ENCODE measurements at places on chromosomes 5 and 9.

DNA sequence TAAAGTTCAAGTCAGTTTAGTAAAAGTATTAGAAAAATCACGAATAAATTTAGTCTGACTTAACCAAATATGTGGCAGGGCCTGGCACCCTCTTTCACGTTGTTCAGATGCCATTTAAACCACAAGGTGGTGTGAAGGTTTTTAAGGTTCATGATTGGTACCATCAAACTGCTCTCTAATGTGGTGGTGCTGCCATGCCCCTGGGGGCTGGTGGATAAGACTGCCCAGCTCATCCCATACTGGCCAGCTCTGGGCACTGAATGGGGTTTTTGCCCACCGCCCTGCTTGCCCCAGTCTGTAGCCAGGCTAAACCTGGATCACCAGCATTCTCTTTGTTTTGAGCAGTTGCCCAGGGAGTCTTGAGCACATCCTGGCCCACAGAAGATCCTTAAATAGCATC lies 159.3 kb downstream of the GABBR2 start:
- DNase-seq: no peak

- no peak for DNase-seq
Observed at GRCh38 chr9:7237473-7238246, 479.9 kb downstream of the KDM4C start.

DNA sequence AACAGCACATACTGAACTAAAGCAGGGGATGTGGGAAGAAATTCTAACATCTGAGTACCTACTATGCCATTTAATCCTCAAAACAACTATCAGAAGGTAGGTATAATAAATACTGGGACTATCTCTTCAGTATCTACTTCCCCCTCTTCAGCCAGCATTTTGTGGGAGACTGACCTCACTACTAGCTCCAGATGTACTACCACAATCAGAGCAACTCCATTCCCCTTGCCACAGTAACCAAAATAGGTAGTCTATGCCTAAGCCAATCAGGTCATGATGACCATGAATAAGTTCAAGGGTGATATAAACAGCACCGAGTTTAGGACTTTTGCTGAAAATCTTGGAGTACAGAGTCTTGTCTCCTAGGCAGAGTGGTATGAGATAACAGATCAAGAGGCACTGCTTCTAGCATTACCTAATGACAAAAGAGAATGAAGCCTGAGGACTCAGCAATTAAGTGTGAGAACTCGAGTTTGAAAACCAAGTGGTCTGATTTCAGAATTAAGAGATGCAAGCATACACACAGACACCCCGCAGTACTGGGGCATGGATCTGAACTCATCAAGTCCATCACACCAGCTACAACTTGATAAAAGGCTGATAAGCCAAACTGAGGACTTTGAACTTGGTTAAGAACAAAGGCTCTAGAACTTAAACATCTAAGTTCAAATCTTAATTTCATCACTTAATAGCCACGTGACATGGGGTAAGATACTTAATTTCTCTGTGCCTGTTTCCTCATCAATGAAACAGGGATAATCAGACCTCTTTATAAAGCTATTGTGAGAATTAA lies 9.7 kb downstream of the FNIP1 start:
- no peak for DNase-seq

DNA sequence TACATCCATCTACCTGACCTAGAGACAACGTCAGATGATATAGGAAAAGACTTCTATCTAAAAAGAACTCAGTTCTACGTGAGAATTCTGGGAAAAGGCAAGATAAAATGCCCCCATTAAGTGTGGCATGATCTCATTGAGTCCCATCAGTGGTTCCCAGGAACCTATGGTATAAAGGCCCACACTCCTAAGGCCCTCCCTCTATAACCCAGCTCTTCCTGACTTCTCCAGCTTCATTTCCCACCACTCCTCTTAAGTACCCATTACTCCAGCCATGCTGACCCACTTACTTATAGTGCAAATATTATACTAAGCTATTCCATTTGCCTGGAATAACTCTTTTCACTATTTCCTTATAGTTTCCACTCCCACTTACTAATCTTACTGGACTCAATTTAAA lies 95.4 kb upstream of the NR5A1 start:
- DNase-seq: no peak

DNA sequence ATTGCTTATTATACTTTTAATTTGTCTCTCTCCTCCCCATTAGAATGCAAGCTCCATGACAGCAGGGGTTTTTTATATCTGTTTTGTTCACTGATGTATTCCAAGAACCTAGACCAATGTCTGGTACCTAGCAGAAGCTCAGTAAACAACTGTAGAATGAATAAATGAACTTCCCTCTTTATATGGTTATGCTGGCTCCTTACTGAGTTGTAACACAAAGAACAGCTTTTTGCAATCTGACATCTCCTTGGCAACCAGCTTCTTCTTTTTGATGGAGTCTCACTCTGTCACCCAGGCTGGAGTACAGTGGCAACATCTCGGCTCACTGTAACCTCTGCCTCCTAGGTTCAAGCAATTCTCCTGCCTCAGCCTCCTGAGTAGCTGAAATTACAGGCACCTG lies 13.6 kb downstream of the TRMO start:
- no peak for DNase-seq

GRCh38 chr9:16689351-16689938 lies 181.0 kb downstream of the BNC2 start:
- DNase-seq: no peak

DNA sequence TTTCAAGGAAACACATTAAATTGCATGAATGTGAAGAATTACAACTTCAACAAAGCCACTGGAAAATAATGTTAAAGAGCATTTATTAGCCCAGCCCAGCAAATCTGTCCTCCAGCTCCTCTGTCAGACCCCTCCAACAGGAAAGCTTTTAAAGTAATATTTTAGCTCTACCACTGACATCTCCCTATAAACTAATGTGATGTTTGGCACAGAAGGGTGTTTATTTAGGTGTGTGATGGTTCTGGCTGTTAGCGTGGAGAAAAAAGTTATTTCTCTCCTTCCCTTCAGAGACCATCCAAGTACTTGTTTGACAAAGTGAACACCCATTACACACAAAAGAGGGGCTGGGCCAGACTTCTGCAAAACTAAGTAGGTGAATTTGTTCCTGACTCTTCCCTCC lies 111.9 kb upstream of the TARS1 start:
- DNase-seq: no peak

DNA sequence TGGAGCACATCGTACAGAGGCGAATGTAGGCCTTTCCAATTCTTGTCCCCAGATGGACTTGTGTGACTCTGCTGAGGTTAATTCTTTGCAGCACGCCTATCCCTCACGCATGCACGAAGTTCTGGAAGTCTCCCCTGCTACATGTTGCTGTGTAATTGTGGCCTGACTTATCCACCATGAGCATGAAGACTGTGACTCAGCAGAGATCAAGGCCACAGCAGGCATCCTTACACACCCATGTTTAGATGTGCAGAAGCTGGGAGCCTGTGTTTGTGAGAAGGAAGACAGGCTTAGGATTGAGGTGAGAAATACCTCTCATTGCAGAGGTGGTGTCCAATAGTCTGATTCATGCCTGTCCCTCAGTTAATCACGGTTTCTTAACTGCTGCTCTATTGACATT lies 135.6 kb downstream of the ICE1 start:
- no peak for DNase-seq

DNA sequence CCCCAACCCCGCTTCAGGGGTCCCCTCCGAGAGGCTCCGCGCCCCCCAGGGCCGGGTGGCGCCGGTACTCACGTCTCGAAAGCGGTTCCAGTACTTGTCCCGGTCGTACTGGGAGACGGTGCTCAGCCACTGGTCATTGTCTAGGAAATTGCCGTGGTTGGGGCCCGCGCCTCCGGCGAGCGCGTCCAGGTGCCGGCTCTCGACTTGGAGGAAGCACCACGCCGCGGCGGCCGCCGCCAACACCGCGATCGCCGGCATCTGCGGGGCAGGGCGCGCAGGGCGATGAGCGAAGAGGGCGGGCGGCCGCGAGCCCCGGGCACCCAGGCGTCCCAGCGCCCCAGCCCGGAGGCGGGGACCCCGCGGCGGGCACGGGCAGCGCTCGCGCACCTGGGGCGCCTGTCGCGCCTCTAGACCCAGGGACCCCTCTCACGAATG lies 808 bp downstream of the SPOCK1 start:
- no peak for DNase-seq

DNA sequence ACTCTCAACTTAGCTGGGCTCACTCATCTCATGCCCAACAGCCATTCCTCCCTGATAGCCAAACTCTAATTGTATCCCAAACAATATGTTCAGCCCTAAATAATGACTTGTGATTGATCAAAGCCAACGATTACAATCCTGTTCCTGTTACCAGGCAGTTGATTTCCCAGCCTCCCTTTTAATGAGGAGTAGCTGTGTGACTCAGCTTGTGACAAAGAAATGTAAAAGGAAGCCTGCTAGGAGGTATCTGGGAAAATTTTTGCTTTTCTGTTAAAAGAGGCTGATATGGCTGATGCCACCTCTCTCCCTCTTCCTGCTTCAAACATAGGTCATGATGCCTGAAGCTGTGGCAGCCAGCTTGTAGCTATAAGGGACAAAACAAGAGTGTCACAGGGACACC lies 19.6 kb upstream of the ENC1 start:
- no peak for DNase-seq

- peak; percentile 42 for DNase-seq
Observed at GRCh38 chr5:158013939-158014338, 155.0 kb upstream of the CLINT1 start.

GRCh38 chr5:133478199-133478985 lies 133.9 kb downstream of the FSTL4 start:
- DNase-seq: no peak

DNA sequence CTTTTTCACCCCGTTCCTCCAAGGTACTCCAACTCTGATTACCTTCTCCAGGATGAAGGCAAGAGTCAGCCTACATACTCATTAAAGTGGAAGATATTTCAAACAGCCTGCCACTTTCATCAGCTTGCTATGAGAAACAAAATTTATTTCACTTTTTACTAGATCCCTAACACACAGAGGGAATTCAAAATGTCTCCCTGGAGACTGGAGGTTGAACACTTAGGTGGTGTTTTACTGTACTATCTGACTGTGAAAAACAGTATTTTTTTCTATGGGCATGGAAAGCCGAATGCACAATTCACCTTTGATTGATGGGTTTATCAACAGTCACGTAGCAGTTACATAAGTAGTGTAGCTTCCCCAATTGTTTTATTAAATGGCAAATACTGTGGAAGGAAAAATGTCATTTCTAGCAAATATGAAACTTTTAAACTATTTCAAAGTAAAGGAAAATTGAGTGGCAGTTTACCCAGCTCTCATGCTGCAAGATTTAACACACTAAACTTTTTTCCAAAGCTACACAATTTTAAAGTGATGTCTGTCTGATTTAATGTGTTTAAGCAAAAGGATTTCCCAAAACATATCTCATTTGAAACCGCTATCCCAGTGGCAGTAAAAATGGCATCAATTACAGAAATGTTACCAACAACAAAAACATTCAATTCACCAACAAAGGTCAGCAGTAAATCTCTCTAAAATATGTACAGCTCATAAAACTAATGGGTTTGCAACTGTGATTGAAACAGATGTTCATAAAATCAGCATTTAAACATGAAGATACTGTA lies 125.0 kb upstream of the TLE4 start:
- DNase-seq: no peak

DNA sequence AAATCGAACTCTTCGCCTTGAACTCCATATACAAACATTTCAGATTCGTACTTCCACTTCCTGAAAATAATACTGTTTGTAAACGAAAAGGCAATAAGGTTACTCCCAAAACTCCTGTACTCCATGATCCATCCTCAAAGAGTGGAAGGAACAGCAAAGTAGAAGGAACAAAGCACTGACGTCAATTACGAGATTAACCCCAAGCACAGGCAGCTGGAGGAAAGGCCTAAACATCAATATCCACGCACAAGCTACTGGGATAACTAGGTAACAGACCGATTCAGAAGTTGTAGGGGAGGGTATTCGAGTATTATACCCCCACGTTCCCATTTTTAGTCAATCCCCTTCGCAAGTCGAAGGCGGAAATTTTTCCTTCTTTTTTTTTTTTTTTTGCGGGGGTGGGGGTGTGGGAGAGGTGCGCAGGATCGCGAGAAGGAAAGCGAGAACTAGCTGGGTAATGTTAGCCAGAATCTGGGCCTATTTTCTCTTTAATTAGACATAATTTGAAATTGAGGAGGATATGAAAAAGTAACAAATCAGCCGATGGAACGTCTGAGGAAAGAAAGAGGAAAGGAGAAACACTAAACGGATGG lies 909 bp downstream of the AFF4 start:
- no peak for DNase-seq

GRCh38 chr5:170097934-170098333 lies 7.8 kb upstream of the FOXI1 start:
- DNase-seq: no peak

- no peak for DNase-seq
Observed at GRCh38 chr9:108339251-108339650, 516.5 kb downstream of the ACTL7B start.

DNA sequence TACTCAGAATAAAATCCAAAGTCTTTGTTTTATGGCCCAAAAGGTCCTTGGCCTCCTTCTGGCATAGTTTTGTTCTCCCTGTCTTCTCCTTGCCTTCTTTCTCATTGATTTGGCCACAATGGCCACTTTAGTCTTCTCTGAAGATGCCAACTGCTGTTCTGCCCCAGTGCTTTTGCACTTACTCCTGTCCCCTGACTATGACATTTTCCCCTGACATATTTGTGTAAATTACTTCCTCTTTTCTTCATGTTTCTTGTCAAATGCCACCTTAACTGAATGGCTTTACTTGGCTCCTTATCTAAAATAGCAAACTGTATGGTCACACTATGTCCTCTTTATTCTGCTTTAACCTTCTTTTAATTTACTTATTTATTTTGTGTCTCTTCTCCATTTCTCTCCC lies 484.7 kb upstream of the ARRDC3 start:
- DNase-seq: no peak

DNA sequence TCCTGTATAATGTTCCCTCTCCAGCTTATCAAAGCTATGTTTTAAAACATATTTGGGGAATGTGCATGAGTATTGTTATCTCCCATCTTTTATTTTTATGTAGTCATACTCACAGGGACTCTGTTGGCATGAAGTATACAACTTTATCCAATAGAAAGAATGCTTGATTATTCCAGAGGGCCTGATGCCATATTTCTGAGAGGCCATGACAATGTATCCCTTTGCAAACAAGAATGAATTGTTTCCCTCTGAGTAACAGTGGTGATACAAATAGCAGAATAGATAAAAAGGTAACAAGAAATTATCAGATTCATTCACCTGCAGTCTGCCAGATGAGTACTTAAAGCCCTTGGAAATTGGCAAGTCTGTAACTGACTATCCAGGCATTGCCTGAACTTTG lies 125.9 kb downstream of the PLK2 start:
- DNase-seq: no peak

DNA sequence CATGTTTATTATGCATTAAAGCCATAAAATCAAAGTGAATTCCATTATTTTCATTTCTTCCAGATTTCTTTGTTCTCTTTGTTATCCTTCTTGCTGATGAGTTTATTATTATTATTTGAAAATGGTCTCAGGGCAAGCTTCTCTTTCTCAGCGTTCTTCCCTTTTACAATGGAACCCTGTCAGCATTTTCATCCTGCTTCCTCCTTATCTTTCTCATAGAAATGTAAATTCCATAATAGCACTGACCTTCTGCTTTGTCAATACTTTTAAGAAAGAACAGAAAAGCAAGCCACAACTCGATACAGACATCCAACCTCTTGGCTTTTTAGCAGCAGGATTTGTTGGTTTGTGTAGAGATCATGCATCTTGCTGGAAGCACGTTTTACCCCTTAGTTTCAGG lies 114.0 kb upstream of the BASP1 start:
- DNase-seq: no peak

Measured in iPS DF 19.7 (cell line).